Aorta (tissue), 5 donors: ENCODE measurements at places on chromosomes 3 and 15. TPM values are rescaled to one million over a fixed set of nuclear protein-coding genes. Genes with fewer than 3 reads are reported as not detected.

Gene AGBL1
- total RNA-seq: 0.21 TPM

GRCh38 chr15:38555686-38556334 lies 8.8 kb downstream of the RASGRP1 start:
- DNase-seq: no peak

DNA sequence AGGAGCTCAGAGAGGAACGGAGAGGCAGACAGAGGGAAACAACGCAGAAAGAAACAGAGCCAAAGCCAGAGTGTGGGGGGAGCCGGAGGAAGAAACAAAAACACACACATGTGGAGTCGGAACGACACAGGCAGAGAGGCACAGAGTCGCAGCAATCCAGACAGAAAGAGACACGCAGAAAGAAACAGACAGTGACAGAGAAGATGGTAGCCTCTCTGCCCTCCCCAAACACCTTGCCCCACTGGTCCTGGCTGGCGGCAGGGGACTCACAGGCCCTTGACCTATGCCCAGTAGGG lies 1.7 kb downstream of the NCKIPSD start:
- DNase-seq: no peak

- DNase-seq: no peak
These were observed 314.7 kb upstream of the ATP10A start for GRCh38 chr15:26177816-26178215.

Gene IQCH
- 3.4 TPM for total RNA-seq

GRCh38 chr3:33908250-33908851 lies 109.9 kb downstream of the PDCD6IP start:
- DNase-seq: no peak

- no peak for DNase-seq
These were observed 318.4 kb downstream of the NR2F2 start for GRCh38 chr15:96648866-96649265.

GRCh38 chr15:35934383-35935049 lies 388.6 kb upstream of the DPH6 start:
- no peak for DNase-seq

GRCh38 chr3:195806916-195807231 lies 4.9 kb downstream of the MUC4 start:
- DNase-seq: no peak

DNA sequence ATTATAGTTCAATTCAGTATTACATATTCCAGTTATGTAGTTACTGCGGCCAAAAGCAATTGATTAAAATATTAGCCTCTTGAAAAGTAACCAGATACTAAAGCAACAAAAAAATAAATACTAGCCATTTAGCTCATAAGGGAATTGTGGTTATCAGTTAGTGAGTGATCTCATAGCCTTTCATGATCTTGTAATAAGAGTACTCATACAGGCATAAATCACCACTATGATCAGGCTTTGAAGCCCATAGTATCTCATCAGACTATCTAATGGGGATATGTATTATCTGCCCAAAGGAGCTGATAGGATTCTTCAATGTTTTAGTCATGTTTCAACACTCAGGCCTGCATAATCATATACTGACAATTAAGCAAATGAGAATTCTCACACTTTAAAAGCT lies 184.1 kb upstream of the CCDC54 start:
- DNase-seq: no peak
